Activated CD8-positive, alpha-beta memory T cell treated with anti-CD3 and anti-CD28 coated beads for 1 hour (primary cell): ENCODE measurements at places on chromosomes 16 and 17.

- DNase-seq: no peak
These were observed 21.0 kb downstream of the PMM2 start for GRCh38 chr16:8818504-8819270.

DNA sequence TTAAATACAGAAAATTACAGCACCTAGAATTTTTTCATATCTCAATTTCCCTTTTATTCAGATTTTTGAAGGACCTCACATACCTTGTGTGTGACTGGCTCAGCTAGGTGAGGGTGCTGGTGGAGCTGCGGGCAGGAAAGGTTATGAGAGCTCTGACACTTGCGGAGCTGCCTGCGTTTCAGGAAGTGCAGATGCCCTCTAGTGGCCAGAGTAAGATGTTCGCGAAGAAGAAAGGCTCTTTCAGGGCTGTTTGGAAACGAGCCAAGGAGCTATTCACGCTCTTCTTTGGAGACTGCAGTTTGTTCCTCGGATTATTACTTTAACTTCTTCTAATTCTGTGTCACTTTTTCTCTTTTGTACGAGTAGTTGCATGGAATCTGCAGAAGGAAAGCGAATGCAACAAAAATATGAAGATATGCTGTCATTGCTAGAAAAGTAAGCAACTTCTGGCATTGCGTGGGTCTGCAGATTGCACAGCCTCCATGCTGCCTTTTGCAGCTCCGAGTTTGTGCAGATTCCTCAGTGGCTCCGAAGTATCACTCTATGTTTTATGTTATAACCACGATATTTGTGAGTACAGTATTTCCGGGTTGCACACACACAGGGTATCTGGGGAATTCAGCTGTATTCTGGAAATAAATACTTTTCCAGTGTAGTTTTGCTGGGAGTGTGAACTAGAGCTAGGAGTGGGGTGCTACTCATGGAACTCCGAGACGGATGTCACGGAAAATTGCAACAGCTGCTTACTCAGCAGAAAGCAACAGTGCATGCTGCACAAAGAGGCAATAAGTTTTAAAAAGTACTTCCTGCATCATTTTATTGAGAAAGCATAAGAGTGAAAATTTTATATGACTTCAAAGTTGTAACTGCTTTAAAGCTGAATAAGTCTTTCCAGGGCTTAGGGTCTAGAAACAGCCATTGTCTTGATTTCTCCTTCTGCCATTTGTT, 46.3 kb downstream of the DNAH9 start:
- DNase-seq: no peak

DNA sequence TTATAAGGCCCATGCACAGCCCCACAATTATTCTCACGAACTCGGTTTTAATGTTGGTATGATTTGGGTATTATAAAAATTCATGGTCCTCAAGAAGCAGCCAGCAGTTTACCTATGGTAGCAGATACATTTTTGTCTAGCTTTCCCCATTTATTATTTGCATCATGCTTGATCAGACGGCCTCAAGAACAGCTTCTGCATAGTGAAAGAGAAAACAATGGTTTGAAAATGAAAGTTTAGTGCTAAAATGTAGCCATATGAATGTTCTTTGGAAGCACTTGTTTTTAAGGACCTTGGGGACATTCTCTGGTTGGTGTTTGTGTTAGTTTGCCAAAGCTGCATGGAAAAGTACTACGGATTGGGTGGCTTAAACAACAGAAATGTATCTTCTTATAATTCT, 72.4 kb upstream of the CPHXL start:
- no peak for DNase-seq

DNA sequence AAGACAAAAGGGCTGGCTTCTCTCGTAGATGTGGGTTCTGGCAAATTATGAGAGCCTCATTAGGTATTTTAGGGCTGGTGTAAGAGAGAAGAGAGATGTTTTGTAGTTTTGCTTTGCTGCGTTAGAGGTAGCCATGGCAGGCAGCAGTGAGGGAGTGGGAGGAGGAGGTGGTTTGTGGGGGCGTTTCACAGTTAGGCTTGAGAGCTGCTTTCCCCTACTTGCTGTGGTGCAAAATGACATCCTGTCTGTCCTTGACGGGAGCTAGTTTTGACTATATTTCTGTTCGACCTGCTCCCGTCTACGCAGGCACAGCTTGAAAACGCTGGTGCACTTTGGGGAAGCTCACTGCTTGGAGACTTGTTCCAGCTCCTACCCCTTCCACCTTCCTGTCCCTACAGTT, 75.5 kb downstream of the SLC5A11 start:
- no peak for DNase-seq

- no peak for DNase-seq
These were observed 40.7 kb downstream of the SNX20 start for GRCh38 chr16:50640391-50640790.
